ENCODE measurements at places on chromosomes 12 and 14.
A peak's percentile ranks its signal among the peaks of the same experiment; 100 is the strongest.

DNA sequence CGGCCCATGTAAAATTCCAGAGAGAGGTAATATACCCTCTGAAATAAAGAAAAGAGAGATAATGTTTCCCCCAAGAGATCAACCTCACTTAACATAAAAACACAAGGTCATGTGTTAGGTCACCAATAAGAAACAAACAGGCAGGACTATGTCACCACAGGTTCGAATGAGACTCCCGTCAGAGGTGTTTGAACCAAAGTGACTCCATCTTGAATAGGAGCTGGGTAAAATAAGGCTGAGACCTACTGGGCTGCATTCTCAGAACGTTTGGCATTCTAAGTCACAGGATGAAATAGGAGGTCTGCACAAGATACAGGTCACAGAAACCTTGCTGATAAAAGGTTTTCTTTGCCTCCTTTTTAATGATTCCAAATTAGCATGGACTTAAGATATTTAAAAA lies 6.5 kb downstream of the PYGL start:
- DNase-seq = no peak

DNA sequence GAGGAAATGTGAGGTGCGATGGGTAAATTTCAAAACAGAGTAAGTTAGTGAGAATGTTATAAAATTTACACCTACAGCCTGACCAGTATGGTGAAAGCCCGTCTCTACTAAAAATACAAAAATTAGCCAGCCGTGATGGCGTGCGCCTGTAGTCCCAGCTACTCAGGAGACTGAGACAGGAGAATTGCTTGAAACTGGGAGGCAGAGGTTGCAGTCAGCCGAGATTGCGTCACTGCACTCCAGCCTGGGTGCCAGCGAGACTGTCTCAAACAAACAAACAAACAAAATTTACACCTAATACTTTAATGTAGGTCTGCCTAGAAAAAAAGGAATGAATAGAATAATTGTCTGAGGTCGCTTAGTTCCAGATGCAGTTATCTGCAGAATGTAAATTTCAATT lies 37.6 kb downstream of the SLC2A14 start:
- no peak for DNase-seq

DNA sequence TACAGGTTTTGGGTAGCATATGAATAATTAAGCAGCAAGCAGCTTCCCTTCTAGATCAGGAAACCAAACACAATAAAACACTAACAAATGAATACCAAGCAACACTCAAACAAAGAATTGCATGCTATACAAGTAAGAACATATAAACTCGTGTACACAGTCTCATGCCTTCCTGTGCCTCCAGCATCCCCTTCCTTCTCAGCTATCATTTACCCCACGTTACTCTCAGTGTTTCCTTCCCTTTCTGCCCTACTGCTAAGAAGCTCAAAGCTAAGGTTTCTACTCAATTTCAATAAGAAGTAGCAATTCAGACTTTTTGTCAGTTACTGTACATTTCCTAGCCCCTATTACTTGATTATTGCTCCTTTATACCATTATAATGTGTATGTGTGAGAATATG lies 81.0 kb downstream of the DUSP16 start:
- DNase-seq = no peak

- DNase-seq = no peak
Observed at GRCh38 chr14:25007832-25008231, 42.1 kb downstream of the STXBP6 start.

- peak; percentile 84 for DNase-seq
Observed at GRCh38 chr12:50039151-50039835, 14.0 kb upstream of the RACGAP1 start.

DNA sequence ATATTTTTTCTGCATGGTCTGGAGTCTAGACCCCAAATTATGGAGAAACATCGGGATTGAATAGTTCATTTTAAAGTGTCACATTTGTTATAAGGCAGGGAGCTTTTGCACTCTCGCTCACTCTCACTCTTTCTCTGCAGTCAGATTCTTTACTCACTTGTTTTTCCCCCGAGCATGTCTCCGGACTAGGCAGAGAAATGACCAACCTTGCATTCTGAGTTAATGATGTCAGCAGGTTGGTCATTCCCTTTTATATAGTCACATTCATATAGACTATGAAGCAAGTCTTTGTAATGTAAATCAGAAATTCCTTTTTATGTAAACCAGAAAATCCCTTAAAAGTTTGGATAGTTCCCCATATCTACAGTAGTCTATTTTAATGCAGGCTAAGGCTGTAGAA lies 4.1 kb downstream of the C12orf75 start:
- DNase-seq = no peak

- no peak for DNase-seq
Observed at GRCh38 chr12:27924350-27925135, 48.0 kb downstream of the PTHLH start.

- DNase-seq = no peak
Observed at GRCh38 chr14:73661872-73662271, 17.1 kb downstream of the DNAL1 start.

DNA sequence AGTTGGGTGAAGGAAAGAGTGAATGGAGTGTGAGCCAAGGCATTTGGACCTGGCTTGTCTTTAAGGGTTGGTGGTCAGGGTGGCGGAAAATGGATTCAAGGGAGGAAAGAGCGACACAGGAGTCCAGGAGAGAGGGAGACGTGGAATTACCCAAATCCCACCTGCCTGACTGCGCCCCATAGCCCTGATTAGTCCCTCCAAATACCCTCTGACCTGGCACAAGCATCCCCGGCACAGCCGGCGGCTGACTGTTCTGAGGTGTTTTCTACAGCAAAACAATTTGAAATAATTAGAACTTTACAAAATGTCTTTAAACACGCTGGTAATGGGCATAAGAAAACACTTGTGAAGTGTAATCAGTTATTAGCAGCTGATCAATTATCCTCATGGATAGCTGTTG lies 175.8 kb downstream of the PHETA1 start:
- DNase-seq = no peak

- no peak for DNase-seq
Observed at GRCh38 chr12:90062799-90063198, 354.2 kb upstream of the ATP2B1 start.

- DNase-seq = no peak
Observed at GRCh38 chr14:61622051-61622450, 73.3 kb upstream of the HIF1A start.

DNA sequence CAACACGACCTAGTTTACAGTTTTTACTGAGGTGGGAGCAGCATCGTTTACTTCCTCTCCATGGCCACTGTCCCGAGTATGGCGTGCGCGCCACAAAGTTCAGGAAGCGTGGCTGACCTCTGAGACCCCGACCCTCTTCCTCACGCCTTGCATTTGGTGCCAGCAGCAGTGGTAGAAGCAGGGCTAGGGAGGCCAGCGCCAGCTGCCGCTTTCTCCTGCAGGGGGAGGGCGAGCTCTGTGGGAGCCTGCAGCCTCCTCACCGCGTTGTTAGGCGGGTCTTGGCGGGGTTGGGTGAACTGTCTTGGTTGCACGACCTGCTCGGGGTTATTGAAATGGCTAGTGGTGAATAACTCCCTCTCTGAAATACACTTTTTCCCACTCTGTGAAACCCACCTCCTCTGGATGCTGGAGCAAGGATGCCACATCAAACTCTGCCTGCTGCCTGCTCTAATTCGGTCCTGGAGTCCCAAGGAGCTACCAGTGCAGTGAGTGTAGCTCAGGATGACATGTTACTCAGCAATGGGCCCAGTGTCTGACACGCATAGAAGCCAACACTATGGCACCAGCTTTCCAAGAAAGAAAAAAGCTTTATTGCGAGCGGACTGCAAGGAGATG lies 22.3 kb upstream of the TDRD9 start:
- DNase-seq = peak; percentile 60

GRCh38 chr12:98332642-98333041 lies 182.7 kb upstream of the TMPO start:
- DNase-seq = no peak

GRCh38 chr12:6533923-6534694 lies at the start of gene GAPDH:
GAPDH (plus strand) TSS chr12:6534517; CDS start chr12:6534833, 316 bp downstream.
- peak; percentile 99 for DNase-seq

DNA sequence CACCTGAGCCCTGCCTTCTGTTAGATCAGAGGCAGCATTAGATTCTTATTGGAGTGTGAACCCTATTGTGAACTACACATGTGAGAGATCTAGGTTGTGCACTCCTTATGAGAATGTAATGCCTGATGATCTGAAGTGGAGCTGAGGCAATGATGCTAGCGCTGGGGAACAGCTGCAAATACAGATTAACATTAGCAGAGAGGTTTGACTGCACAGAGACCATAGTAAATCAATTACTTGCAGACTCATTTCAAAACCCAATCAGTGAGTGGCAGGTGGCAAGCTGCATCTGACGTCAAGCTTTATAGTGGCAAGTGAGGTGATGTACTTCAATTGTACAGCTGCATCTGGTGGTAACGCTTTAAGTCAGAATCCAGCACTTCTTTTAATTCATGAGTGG lies 141.6 kb downstream of the GPHN start:
- peak; percentile 32 for DNase-seq

- no peak for DNase-seq
Observed at GRCh38 chr12:31562594-31563328, 28.2 kb downstream of the DENND5B start.

DNA sequence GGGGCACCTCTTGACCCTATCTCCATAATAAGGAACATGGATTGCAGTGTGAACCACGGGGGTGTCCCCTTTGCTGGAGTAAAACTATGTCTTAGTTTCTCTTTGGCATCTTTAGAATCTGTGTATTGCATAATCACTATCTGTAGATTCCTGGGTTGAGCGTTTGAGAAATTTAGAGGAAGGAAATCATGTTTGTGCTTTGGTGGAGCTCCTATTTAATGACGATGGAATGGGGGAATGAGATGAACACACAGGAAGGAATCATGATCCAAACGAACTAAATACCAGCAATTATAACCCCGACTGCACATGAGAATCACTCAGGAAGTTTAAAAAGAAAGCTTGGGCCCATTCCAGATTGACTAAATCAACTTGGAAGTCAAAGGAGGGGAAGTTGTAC lies 1.3 kb upstream of the MYG1 start:
- DNase-seq = no peak

DNA sequence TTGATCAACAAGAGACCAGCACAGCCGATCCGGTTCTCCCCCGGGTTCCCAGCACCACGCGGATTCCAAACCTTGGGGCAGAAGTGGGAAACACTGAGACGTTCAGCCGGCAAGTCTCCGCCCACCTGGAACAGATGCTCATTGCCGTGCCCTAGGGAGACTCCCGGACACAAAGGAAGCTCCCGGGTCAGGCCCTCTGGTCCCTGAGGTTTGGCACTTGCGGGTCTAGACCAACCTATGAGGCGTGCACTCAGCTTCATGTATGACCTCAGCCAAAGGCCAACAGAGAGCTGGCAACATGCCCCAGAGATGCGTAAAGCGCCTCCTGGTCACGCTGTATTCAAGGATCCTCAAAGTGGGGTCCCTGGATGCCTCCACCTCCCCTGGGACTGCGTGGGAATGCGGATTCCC lies 2.5 kb downstream of the RIMBP2 start:
- peak; percentile 51 for DNase-seq

DNA sequence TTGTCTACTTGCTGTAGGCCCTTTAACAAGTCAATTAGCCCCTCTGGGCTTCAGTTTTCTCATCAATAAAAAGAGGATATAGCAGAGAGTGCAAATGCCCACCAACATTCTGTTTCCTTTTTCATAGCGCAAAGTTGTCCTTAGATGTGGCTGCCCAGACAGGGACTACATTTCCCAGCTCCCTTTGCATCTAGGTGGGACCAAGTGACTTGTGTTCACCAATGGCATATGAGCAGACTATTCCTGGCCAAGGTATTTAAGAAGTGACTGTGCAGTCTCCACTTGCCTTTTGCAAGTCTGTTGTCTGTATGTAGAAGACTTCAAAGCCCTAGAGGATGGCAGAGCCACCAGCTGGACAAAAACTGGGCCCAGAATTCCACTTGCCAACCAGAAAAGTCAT lies 59.7 kb downstream of the DAO start:
- DNase-seq = no peak

GRCh38 chr14:93655078-93655750 lies 133.1 kb downstream of the PRIMA1 start:
- peak; percentile 77 for DNase-seq

- DNase-seq = no peak
Observed at GRCh38 chr12:2559931-2560330, 234.8 kb upstream of the FKBP4 start.

GRCh38 chr12:79098530-79098929 lies 234.0 kb downstream of the SYT1 start:
- DNase-seq = no peak

DNA sequence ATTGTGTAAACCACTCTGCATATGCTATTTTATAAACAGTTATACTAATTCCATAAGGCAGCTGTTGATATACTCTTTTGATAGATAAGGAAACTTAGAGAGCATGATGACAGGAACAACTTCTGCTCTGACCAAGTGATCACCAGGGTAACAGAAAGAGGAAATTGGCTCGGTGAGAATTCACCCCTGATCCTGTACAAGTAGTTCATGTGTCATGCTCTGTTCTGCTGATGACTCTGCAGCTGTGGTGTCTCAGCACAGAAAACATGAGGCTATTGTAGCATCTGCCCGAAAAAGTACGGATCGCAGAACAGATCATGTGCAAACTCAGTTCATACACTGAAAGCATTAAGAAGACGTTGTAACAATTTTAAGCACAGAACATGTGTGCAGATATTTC lies 345.0 kb downstream of the LRIG3 start:
- DNase-seq = no peak

GRCh38 chr12:14442221-14442881 lies 76.9 kb downstream of the ATF7IP start:
- DNase-seq = no peak

DNA sequence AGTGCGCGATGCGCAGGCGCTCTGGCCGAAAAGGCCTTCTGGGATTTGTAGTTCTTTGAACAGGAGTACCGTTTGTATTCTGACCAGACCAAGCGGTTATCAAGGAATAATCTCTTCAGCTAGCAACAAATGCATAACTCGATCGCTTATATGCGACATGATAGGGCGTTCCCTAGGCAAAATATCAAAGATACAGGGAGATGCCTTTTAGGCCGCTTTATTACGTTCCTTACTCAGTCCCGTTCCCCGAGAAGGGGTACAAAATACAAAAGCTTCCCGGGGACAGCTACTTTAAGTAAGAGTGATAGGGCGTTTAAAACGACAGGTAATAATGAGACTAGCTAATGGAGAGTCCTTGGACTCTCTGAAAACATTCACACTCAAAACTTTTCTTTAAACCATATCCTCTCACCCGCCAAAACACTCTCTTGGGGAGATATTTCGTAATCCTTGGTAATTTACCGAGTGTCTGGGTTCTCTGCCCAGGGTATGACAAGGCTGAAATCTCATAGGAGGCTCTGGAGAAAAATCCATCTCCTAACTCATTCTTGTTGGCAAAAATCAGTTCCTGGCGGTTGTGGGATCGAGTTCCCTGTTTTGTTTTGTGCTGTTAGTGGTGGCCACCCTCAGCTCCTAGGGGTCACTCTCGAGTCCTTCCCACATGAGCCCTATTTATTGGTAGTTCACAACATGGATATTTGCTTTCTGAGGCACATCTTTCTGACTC lies 412 bp upstream of the SNW1 start:
- peak; percentile 62 for DNase-seq

DNA sequence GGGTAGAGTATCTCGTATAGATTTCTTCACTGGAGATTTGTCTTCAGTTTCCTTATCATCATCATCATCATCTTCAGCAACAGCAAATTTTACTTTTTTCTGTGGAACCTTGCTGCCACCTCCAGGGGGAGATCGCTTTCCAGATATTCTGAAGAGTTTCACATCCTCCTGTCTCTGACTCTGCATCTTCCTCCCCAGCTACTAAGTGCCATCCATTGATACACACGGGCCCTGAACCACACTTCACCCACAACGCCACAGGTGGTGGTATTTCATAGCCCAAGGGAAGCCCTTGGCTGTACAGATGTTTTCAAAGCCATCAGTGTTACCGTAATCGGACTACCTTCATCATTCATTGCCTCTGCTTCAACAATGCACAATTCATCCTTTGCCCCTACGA lies 82.2 kb downstream of the PPP2R5C start:
- no peak for DNase-seq

- no peak for DNase-seq
Observed at GRCh38 chr12:104462931-104463339, 6.2 kb downstream of the CHST11 start.

Data from retina (tissue), 1 donor.